Activated CD4-positive, alpha-beta T cell treated with anti-CD3 and anti-CD28 coated beads, Interleukin-2, amount 50 U/mL, for 16 hours (primary cell): ENCODE measurements at places on chromosomes 12 and 14.

DNA sequence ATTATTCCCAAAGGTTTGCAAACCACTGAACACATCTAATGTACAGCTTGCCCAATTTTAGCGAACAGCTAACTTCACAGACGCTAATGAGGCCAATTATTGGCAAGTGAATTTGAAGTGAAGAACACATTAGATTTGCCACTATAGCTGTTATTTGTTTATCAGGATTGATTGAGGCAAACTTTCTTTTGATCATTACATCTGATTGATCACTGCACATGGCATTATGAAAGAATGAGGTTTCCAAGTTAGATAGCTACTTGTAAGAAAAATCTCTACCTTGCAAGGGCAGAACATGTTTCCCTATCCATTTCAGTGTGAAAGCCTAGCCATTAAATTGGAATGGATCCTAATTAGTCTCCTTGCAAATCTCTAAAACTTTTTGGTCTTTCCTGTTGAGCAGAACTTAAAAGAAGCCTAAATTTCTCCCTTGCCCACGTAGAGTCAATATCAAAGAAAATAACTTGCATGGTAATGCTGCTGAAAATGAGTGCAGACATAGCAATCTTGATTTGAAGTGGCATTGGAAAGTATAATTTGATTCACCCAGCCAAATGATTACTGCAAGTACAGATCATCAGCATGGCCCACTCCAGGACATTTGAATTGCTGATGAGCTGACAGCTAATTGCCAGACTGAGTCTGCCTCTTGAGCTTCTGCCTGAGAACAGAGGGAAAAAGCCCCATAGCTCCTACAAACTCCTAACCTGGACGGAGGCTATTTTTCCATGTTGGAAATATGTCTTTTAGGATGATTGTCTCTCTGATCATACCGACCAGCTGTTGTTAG lies 98.6 kb downstream of the TPH2 start:
- DNase-seq = no peak

DNA sequence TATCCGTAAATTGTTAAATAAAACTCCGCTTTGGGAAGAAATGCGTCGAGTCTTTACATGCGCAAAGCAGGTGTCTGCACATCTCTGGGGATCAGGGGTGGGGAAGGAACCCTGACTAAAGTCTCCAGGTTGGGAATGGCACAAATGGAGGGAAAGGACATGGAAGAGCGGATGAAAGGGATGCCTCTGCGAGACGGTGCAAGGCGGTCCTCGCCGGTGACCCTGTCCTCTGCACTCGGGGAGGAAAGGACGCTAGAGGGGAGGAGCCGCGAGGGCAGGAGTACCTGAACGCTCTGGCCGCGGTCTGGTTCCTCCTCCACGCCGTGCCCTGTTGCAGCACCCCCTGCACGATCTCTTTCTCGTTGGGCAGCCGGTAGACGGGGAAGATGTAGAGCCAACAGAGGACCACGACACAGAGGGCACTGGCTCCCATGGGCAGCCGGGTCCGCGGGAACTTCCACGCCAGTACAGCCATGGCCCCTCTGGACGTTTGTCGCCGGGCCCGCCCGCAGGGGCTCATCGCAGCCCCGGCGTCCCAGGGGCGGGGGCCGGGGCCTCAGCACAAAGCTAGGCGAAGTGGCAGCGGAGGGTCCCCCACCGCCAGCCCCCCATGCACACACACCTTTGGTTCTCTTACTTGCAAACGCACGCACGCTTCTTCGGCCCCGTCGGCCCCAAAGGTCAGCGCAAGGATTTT lies 646 bp downstream of the ST8SIA1 start:
- no peak for DNase-seq

DNA sequence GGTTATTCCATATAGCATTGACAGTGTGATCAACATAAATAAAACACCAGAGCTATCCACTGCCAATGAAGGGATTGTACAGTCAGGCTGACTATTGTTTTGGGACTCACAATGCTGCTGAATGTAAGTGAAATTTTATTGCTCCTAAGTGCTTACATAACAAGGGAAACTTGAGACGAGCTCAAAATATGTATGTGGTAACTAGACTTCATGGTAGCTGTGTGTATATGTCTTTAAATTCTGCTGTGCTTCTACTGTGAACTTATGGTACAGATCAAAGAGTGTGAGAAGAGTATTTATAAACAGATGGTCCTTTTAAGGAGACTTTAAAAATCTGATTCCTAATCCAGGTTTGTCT lies 6.9 kb downstream of the FLRT2 start:
- DNase-seq = no peak

DNA sequence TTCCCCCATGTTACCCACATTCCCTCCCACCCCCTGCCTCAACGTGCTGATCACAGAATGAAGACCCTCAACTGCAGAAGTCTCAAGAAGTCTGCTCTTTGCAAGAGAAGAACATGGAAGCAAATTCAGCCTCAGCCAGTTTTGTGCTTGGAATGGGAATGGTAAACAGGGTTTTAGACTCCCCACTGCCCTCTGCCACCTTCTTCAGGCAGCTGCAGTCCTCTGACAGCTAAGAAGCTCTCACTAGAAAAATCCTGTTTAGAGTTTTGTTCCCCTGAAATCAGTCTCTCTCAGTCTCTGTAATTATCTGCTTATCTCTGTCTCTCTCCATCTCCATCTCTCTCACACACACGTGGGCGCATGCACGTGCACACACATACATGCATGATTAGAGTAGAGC lies 85.4 kb downstream of the CRACR2A start:
- DNase-seq = no peak

DNA sequence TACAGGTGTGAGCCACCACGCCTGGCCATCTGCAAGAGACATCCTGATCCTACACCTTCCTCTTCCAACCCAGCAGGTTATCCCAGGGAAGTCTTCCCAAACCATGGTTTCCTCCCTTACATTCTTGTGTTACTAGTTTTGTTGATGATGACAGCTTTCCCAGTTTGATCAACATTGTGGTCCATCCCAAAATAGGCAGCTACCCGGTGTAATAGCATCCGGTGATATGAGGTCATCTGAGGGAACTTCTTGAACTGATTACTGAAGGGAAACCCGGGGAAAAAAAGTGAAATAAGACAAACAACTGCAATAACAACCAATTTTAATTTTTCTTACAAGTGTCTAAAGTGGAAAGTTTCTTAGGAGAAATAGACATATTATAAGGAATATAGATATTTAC lies 45.3 kb upstream of the STAC3 start:
- no peak for DNase-seq

GRCh38 chr14:94598816-94599655 lies 13.2 kb upstream of the SERPINA3 start:
- no peak for DNase-seq

- no peak for DNase-seq
Measured at GRCh38 chr12:70482764-70483163, 116.7 kb downstream of the KCNMB4 start.

GRCh38 chr12:27064397-27065342 lies 17.7 kb downstream of the C12orf71 start:
- DNase-seq = no peak

GRCh38 chr12:110600254-110600653 lies 13.7 kb upstream of the TCTN1 start:
- DNase-seq = peak; percentile 63

DNA sequence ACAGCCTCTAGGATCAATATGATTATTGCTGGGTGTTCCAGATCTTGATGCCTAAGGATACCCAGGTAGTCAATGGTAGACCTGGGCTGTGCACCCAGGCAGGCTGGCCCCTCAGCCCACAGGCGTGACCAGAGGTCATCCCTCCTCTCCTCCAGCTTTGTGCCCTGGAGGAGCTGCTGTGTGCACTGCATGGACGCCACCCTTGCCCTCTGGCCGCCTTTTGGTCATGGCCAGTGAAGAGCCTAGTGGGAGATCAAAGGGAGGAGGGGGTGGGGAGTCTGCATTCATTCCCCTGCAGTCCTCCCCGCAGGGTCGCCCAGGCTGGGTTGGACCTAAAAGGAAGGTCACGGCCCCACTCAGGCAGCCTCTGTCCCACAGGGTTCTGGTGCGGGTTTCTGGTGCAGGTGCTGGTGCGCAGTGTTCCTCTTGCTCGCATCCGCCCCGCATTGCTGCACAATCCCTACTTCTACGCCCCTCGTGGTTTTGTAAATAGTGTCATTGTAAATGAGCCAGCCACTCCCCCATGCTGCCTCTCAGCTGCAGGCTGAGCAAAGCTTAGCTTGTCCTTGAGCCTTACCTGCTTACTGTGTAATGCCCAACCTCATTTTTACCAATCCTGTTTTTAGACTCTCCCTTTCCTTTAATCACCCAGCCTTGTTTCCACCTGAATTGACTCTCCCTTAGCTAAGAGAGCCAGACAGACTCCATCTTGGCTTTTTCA lies 55.3 kb downstream of the PSMA6 start:
- no peak for DNase-seq

DNA sequence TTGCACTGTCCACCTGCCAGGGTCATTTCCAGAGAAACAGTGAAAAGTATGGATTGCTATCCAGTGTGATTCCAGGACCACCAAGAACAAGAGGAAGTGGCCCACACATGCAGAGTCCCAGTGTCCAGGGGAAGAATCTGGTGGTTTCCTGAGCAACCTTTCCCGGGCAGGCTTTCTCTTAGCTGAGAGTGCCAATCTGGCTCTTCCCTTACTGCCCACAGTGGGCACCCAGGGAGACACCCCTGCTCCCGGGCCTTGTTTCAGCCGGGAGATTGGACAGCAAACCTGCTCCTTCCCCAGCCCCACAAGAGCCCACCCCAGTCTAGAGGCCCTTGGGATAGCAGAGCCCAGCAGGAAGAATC lies 62.1 kb downstream of the VWF start:
- DNase-seq = no peak

DNA sequence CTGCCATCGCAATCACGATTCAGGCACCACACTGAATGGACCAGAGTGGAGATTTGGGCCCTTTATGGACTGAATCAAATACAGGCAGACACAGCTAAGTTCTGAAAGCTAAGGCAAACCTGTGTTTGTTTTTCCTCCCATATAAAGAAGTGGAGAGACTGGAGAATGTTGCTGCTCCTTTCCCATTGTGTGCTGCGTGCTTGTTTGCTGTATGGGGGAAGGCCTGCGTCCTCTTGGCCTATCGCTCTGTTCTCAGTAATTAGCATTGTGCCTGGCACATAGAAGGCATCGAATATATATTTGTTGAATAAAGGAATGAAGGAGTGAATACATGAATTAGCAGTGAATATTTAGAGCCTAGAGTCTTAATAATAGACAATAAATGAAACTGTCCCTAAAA lies 12.4 kb downstream of the ST8SIA1 start:
- DNase-seq = no peak

DNA sequence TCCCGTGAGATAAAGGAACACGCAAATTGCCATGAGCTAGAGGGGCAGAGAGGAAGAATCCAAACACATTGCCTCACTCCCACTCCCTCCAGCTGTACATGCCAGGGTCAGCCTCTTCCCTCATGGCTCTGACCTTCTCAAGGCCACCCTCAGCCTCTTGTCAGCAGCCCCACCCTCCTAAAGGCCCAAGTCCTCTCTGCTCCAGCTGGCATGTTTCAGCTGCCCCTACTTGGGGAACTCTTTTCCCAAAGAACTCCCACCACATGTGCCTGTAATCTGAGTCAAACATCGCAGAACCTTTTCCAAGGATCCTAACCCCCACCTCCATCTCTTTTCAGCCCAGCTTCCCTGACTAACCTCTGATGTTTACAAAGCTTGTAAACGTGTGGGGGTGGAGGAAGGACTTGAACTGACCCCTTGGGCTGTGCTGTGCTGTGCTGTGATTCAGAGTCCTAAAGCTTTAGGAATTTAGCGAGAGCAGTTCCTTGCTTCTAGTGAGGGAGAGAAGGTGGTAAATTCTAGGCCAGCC lies 7.3 kb upstream of the CACNB3 start:
- DNase-seq = no peak

DNA sequence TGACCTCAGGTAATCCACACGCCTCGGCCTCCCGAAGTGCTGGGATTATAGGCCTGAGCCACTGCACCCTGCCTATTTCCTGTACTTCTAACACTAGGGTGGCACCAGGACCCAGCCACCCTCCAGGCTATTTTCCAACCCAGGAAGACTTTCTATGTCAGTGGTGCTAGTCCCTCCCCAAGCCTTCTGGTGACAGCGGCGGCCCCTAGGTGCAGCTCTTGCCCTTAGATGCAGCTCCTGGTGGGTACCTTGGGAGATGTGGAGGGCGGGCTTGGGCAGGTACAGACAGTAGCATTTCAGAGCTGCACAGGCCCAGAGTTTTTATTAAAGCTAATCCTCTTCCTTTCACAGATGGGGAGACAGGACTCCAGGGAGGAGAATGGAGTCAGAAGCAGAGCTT lies 62.8 kb downstream of the SRRM4 start:
- no peak for DNase-seq

GRCh38 chr14:72350215-72350614 lies 418.0 kb downstream of the RGS6 start:
- no peak for DNase-seq

GRCh38 chr12:77609016-77609415 lies 221.7 kb upstream of the NAV3 start:
- no peak for DNase-seq

DNA sequence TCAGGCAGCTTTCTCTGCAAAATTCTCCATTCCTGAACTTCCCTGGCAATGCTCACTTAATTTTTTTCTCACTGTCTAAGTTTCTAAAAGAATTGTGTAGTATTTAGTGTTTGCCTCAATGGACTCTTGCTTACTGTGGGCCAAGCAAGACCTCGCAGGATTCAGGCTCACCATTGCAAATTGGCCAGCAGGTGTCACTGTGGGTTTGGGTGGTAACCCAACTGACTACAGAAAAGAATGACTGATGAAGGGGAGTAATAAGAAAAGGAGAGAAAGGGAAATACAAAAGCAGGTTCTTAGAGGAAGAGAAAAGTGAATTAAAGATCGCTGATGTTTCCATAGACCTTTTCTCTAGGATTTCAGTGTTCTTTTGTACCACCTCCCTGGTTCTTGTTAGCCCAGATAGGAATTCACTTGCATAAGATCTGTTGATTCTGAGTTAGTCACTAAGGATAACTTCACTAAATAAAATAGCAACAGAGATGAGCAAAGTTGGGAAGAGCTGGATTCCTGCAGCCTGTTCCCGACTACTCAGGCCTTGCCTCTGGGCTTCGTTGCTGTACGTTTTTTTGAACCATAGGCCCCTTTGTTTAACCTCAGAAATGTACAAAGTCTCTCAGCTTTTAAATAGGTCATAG lies 386.5 kb upstream of the DDHD1 start:
- DNase-seq = peak; percentile 54

DNA sequence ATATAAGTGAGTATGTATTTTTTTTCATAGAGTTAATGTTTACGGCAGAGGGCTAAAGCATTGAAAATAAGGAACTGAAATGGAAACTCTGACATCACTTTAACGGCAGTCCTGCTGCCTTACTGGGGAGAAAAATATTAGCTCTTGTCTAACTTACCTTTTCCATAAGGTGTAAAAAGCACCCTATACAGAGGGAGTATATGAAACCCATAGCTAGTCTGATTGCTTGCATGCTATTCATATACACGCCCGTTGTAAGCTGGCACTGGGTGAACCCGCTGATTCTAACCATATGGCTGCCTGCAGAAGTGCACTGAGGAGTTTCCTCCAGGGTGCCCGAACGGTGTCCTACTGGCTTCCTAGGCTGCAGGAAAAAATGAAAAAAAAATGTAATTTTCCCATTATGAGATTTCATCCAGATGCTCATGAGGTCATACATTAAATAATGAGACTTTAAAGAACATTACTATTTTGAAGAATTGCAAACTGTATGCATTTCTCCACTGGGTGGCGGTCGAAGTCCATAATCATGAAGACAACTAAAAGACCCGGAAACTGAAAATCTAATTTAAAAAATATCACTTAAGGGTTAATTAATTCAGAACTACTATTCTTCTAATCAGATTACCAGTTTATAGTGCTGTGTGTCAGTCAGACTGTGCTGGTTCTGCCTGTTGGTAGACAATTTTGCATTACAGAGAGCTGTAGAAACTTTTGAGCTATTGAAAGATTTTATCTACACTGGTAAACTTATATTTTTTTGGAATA lies 144.7 kb downstream of the ALX1 start:
- peak; percentile 18 for DNase-seq

- DNase-seq = no peak
Measured at GRCh38 chr12:100345020-100345767, 11.7 kb upstream of the SLC17A8 start.
